Vagina (tissue), 2 donors: ENCODE measurements at places on chromosomes 13 and 19.

DNA sequence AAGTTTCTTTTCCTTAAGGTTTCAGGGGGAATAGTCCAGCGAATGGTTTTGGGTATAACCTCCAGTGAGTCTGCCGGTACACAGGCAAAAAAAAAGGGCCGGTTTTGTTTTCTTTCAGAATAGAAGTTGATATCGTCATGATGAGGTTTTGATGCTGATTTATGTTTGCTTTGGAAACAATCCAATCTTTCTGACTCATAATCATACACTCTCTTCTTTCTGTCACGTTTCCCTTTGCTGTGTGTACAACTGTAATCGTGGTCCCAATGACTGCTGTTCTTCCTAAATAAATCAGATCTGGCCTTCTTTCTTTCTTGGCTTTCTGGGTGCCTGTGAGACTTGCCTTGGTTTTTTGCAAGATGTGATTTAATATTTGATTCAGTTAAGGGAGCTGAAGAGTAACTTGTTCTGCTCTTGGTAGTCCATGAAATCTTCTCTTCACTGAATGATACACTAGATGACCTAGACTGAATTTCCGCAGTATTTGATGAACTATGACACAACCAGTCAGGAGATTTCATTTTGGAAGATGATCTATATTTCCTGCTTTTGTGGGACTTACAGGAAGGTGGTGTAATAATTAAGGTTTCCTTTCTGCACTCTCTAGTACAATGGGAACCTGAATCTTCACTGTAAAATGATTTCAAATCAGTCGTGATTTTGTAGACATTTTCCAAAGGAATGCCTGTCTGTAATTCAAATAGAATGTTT, 34.9 kb upstream of the METTL21C start:
- H3K36me3 ChIP-seq = no peaks in the 10 kb centered on the region
- no peaks in the 10 kb centered on the region for H3K4me1 ChIP-seq
- no peak overlapping the region for H3K4me3 ChIP-seq
- no peak for DNase-seq

GRCh38 chr13:111275995-111276618, 44.3 kb upstream of the TEX29 start:
- no peak for DNase-seq
- no peaks in the 10 kb centered on the region for H3K36me3 ChIP-seq
- no peak overlapping the region for H3K4me3 ChIP-seq
- H3K27me3 ChIP-seq = no peaks in the 10 kb centered on the region
- H3K27ac ChIP-seq = no peak overlapping the region

DNA sequence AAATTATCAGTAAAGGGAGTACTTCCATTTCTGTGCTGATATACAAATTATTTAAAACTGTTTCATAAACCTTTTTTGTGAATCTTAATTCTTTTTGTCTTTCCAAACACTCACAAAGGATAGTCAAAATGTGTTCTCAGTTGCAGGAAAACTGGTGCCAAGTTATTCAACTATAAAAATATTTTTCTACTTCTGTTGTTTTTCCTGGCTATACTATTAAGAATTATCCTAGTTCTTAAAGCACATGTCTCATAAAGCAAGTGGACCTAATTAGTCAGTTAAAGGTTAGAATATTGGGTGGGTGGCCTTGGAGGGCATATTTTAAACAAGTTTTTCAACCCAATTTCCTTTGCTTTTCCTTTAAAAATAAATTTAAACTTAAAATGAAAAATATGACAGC, 1460.3 kb upstream of the SLC10A2 start:
- no peaks in the 10 kb centered on the region for H3K27me3 ChIP-seq
- no peaks in the 10 kb centered on the region for H3K36me3 ChIP-seq
- no peak overlapping the region for H3K27ac ChIP-seq
- H3K4me1 ChIP-seq = no peaks in the 10 kb centered on the region
- no peak for DNase-seq

DNA sequence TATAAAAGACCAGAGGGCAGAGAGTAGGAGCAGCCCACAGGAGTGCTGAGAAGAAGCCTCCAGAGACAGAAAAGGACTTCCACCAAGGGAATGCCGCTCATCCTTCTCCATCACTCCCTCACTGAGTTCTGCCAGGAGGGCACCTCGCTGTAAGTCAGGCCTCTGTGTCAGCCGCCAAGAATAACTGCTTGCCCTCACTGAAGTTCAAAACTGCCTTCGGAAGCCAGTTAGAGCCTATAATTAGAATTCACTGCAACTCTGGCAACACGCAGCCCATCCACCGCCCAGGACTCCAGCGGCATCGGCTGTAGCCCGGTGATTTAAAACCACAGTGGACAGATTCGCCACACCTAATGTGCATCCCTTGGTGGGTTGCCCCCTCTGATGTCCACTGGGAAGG, 281.8 kb upstream of the ZNF507 start:
- H3K4me3 ChIP-seq = no peak overlapping the region
- no peaks in the 10 kb centered on the region for H3K36me3 ChIP-seq
- no peaks in the 10 kb centered on the region for H3K4me1 ChIP-seq
- H3K27me3 ChIP-seq = no peaks in the 10 kb centered on the region

- no peaks in the 10 kb centered on the region for H3K27me3 ChIP-seq
- H3K27ac ChIP-seq = no peak overlapping the region
- DNase-seq = peak; percentile 22
- no peak overlapping the region for H3K4me3 ChIP-seq
- H3K36me3 ChIP-seq = no peaks in the 10 kb centered on the region
- H3K4me1 ChIP-seq = no peaks in the 10 kb centered on the region
These were observed 1057.7 kb downstream of the UQCRFS1 start for GRCh38 chr19:28155265-28155664.

- no peak overlapping the region for H3K4me3 ChIP-seq
- no peak for DNase-seq
- H3K36me3 ChIP-seq = peaks cover 10% of the 10 kb centered on the region
These were observed 22.9 kb downstream of the TLE2 start for GRCh38 chr19:3006075-3006767.

- no peaks in the 10 kb centered on the region for H3K4me1 ChIP-seq
- no peak overlapping the region for H3K27ac ChIP-seq
- H3K4me3 ChIP-seq = no peak overlapping the region
These were observed 1586.1 kb downstream of the OLFM4 start for GRCh38 chr13:54614726-54615125.

DNA sequence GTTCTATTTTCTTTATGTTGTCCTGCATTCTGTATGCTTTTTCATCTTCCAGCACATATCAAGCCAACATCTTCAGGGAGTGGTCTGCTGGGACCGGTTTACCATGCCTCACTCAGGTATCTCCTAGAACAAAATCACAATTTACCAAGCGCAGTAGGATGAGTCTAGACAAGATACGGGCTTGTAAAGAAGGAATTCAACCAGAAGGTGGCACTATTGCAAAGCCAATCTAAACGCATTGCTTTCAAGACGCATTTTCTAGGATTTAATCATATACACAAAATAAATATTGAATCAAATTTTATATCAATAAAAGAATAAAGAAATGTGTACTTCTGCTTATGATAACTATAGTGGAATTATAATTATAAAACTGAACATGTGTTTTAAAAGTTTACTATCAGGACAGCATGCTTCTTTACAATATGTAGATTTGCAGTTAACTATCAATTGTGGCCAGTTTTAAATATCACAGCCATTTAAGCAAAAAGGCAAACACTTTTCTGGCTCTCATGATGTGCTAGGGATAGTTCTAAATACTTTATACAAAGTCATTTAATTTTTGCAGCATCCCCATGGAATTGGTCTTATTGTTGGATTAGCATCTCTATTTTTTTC, 16.1 kb upstream of the TPP2 start:
- no peak overlapping the region for H3K4me3 ChIP-seq
- DNase-seq = no peak
- no peaks in the 10 kb centered on the region for H3K36me3 ChIP-seq

GRCh38 chr19:28939236-28939635, 273.7 kb downstream of the UQCRFS1 start:
- no peaks in the 10 kb centered on the region for H3K27me3 ChIP-seq
- H3K36me3 ChIP-seq = no peaks in the 10 kb centered on the region
- H3K4me3 ChIP-seq = no peak overlapping the region
- no peaks in the 10 kb centered on the region for H3K4me1 ChIP-seq
- no peak overlapping the region for H3K27ac ChIP-seq
- no peak for DNase-seq

DNA sequence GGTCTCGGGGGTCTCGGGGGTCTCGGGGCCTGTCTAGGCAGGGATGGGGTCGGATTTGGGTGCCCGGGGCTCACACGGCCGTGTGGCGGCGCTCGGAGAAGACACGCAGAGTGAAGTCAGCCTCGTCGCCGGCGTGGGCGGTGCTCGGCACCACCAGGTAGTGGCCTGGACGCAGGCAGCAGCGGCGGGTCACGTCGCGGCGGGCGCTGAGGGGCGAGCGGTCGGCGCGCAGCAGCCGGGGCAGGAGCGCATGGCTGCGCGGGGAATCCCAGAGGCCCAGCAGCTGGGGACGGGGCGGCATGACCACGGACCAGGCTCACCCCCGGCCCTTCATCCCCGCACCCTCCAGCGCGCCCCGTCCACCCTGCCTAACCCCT, 8.2 kb downstream of the CAPN12 start:
- H3K36me3 ChIP-seq = no peaks in the 10 kb centered on the region
- peaks cover 44% of the 10 kb centered on the region for H3K4me1 ChIP-seq
- peak overlapping the region; percentile 43 for H3K4me3 ChIP-seq
- no peak for DNase-seq

DNA sequence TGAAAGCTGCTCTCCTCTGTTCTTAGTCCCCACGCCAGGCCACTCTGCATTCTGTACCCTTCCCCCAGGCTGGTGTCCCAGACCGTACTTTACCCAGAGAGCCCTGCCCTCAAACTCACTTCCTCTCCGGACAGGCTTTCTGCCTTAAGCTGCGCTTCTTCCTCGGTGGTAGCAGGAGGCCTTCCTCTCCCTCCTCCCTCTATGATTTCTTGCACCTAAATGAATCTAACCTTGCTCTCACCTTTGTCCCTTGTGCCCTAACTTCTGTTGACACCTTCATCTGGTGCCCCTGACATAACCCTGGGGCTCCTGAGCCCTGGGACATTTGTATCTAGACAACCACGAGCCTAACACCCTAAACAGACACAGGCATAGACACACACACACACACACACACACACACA, 29.6 kb upstream of the CEACAM21 start:
- no peaks in the 10 kb centered on the region for H3K36me3 ChIP-seq
- DNase-seq = no peak
- no peak overlapping the region for H3K4me3 ChIP-seq
- H3K27me3 ChIP-seq = no peaks in the 10 kb centered on the region
- no peaks in the 10 kb centered on the region for H3K4me1 ChIP-seq
- H3K27ac ChIP-seq = peak overlapping the region; percentile 39

DNA sequence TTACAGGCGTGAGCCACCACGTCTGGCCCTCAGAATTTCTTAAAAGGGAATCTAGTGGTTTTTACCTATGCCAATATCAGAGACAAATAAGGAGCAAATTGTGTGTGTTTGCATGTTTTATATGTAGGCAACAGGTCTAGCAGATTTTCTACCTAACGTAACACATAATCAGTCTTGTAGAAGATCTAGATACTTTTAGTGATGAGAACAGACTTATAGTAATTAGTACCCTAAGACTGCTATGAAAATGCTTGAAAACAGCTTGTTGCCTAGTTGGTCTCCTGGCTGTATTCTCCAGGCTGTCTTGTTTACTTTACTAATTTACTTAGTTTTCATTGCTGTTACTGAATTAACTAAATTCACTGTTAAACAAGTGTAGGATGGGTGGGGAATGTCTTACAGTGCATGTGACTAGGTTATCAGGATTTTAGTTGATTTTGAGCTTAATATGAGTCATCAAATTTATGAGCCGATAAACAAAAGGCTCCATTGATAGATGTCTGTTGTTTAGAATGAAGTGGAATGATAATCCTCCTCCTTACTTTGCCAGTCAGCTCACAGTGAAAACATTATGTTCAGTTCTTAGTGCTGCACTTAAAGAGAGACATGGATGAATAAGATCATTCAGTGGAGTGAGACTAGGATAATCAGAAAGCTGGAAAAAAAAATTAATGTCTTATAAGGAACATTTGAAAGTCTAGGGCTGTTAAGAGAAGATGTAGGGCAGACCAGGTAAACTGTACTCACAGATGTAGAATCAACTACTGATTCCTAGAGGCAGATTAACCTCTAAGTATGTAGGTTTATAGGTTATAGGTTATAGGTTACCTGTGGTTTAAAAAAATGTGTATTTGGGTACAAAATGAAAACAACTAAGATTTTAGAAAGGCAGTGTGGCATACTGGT, 22.4 kb downstream of the GTF2F2 start:
- no peak overlapping the region for H3K4me3 ChIP-seq
- no peaks in the 10 kb centered on the region for H3K4me1 ChIP-seq
- no peaks in the 10 kb centered on the region for H3K27me3 ChIP-seq
- no peaks in the 10 kb centered on the region for H3K36me3 ChIP-seq

DNA sequence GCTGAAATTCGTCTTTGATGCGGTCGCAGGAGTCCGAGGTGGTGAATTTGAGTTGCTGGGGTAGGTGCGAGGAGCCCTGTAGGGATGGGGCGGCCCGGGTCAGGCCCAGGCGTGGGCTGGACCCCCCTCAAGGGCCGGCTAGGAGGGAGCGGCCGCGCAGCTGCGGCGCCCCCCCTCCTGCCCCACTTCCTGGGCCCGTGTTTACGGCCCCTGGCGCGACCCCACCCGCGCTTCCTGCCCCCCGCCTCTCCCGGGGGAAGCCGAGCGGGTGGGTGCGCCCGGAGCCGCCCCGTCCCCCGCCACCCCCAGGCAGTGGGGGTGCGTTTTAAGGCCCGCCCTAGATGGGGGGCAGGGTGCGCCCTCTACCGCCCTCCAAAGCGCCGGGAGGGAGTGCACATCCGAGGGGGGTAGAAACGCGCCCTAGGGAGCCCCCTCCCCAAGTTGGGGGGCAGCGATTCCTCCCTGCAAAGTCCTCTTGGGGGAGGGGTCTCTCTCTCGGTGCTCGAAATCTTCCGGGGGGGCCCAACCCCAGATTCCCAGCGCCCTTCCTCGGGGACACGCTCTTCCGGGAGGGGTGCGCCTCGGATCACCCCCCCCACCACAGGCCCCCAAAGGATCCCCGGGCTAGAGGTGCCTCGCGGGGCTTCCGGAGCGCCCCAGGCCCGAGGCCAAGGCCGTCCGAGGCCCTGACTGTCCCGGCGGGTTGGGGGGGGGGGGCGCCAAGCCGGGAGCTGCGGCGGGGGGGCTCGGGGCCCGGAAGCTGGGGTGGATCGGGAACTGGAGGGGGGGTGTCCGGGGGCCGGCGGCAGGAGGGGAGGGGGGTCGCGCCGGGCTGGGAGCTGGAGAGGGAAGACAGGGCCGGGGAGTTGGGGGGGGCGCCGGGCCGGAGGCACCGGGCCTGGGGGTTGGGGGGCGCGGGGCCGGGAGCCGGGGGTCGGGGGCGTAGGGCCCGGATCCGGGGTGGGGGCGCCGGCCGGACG, 823 bp downstream of the TLE5 start:
- peaks cover 55% of the 10 kb centered on the region for H3K4me1 ChIP-seq
- H3K36me3 ChIP-seq = peaks cover 23% of the 10 kb centered on the region
- no peaks in the 10 kb centered on the region for H3K27me3 ChIP-seq
- H3K27ac ChIP-seq = peak overlapping the region; percentile 92
- peak overlapping the region; percentile 71 for H3K4me3 ChIP-seq

- H3K4me1 ChIP-seq = peaks cover 58% of the 10 kb centered on the region
- no peak overlapping the region for H3K4me3 ChIP-seq
- no peaks in the 10 kb centered on the region for H3K27me3 ChIP-seq
- DNase-seq = no peak
These were observed 20.8 kb upstream of the EPHX3 start for GRCh38 chr19:15253061-15253460.

GRCh38 chr13:109145631-109146030, 516.2 kb downstream of the MYO16 start:
- DNase-seq = no peak
- H3K27ac ChIP-seq = no peak overlapping the region
- no peaks in the 10 kb centered on the region for H3K36me3 ChIP-seq
- H3K27me3 ChIP-seq = no peaks in the 10 kb centered on the region
